ENCODE measurements at places on chromosomes 16 and 17. TPM values are rescaled to one million over a fixed set of nuclear protein-coding genes. Genes with fewer than 3 reads are reported as not detected.

The CCL13 gene
- total RNA-seq: 2.5 TPM

The CAVIN1 gene
- 260 TPM for total RNA-seq

The HOXB5 gene
- total RNA-seq: not detected

GRCh38 chr16:27973678-27974077 lies 89.8 kb downstream of the GSG1L start:
- no peak for DNase-seq

GRCh38 chr17:6205525-6205924 lies 135.3 kb downstream of the WSCD1 start:
- no peak for DNase-seq

Data from heart left ventricle (tissue), 16 donors.